Adrenal gland (tissue), 19 donors: ENCODE measurements at places on chromosomes 3 and 15.
A peak's percentile ranks its signal among the peaks of the same experiment; 100 is the strongest.

- no peaks in the 10 kb centered on the region for H3K36me3 ChIP-seq
- no peak overlapping the region for H3K4me3 ChIP-seq
- H3K27me3 ChIP-seq = no peaks in the 10 kb centered on the region
- no peak for DNase-seq
- no peak overlapping the region for H3K27ac ChIP-seq
- no peaks in the 10 kb centered on the region for H3K4me1 ChIP-seq
Observed at GRCh38 chr3:45513041-45513440, 81.5 kb upstream of the LIMD1 start.

GRCh38 chr15:48680841-48681240 is 35.3 kb upstream of the FBN1 start:
- H3K4me1 ChIP-seq = peaks cover 7% of the 10 kb centered on the region
- no peak for DNase-seq
- no peaks in the 10 kb centered on the region for H3K36me3 ChIP-seq
- H3K27ac ChIP-seq = no peak overlapping the region
- no peak overlapping the region for H3K4me3 ChIP-seq
- no peaks in the 10 kb centered on the region for H3K27me3 ChIP-seq

DNA sequence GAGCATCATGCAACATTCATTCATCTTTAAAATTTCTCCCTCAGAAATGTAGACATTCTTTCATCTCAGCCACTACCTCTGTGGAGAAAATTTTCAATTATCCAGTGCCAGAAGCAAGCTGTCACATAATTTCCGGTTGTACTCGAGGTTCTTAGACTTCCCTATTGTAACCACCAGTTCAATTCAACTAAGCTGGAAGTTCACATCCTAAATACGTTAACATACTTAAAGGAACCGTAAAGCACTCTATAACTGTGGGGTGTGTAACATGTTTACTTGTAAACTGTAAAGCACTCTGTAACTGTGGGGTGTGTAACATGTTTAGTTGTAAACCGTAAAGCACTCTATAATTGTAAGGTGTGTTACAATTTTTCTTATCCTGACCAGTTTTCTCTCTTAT is 150.3 kb downstream of the PLCL2 start:
- H3K27ac ChIP-seq = no peak overlapping the region
- H3K4me1 ChIP-seq = peaks cover 22% of the 10 kb centered on the region
- no peaks in the 10 kb centered on the region for H3K27me3 ChIP-seq
- H3K4me3 ChIP-seq = no peak overlapping the region
- DNase-seq = no peak
- no peaks in the 10 kb centered on the region for H3K36me3 ChIP-seq

GRCh38 chr15:60571008-60571420 is 92.1 kb upstream of the ICE2 start:
- H3K27ac ChIP-seq = no peak overlapping the region
- peaks cover 95% of the 10 kb centered on the region for H3K4me1 ChIP-seq
- no peak overlapping the region for H3K4me3 ChIP-seq
- no peak for DNase-seq

DNA sequence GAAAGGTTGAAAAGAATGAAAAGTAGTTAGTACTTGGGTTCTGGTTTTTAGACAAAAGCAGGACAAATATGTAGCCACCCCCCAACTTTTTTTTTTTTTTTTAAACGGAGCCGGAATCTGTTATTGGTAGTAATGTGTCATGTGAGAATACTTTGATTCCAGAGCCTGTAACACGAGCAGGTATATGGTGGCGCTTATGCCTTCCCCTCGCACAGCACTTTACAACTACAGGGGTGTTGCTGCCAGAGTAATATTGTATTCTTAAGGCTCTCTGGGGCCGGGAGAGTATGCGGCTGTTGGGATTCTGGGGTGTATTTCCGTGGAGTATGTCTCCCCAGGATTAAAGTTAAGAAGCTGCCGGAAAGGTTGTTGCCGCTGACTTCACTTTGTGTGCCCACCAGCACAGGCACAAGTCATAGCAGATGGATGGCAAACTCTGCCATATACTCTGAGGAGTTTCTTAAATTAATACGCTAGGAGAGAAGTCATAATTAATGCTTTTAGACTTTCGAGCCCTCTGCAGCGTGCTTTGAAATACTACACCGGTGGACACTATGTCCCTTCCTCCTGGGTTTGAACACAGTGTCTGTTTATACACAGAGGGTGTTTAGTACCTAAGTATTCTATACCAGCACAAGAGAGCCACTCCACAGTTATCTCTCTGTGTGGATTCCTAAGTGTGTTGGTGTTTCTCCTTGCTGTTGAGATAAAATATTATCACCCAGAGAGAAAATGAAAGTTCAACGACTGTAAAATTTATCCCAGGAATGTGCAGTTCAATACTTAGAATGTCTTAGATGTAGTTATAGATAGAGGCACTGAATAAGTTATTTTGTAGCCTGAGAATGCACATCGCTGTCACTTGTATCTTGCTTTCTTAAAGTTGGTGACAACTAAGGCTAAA is 1.4 kb downstream of the MBNL1 start:
- no peaks in the 10 kb centered on the region for H3K36me3 ChIP-seq
- peaks cover 66% of the 10 kb centered on the region for H3K4me1 ChIP-seq
- DNase-seq = no peak
- peak overlapping the region; percentile 88 for H3K4me3 ChIP-seq
- H3K27me3 ChIP-seq = no peaks in the 10 kb centered on the region
- peak overlapping the region; percentile 98 for H3K27ac ChIP-seq

DNA sequence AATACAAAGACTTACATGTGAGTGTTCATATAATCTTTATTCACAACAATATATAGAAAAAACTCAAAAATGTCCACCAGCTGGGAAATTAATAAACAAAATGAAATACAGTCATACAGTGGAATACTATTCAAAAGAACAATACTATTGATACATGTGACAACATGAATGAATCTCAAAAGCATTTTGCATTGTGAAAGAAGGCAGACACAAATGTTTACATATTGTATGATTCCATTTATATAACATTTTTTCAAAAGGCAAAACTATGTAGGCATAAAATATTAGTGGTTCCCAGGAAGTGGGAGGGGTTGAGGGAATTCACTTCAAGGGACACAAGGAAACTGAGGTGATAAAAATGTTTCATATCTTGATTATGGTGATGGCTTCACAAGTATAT is 303.2 kb downstream of the CTNNB1 start:
- no peaks in the 10 kb centered on the region for H3K27me3 ChIP-seq
- H3K36me3 ChIP-seq = no peaks in the 10 kb centered on the region
- H3K27ac ChIP-seq = no peak overlapping the region
- H3K4me3 ChIP-seq = no peak overlapping the region
- H3K4me1 ChIP-seq = no peaks in the 10 kb centered on the region
- no peak for DNase-seq

DNA sequence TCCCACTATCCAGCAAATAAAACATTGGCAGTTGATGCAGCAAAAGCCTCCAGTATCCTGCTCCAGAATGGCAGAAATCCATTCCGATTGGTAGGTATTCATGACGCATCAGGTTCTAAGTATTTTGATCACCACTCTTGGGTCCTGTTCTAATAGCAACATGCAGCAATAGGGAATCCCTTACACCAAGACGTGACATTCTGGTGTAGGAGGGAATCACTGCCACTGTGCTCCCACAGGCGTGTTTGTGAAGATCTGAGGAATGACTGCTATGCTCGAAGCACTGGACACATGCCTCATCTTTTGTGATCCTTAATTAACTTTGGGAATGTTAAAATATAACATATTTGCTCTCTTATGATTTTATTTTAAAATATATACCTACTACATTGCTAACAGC is 552.9 kb downstream of the MECOM start:
- no peak overlapping the region for H3K27ac ChIP-seq
- H3K36me3 ChIP-seq = no peaks in the 10 kb centered on the region
- no peak overlapping the region for H3K4me3 ChIP-seq
- H3K4me1 ChIP-seq = no peaks in the 10 kb centered on the region
- H3K27me3 ChIP-seq = no peaks in the 10 kb centered on the region
- no peak for DNase-seq

- no peak for DNase-seq
- no peaks in the 10 kb centered on the region for H3K27me3 ChIP-seq
Observed at GRCh38 chr3:148227534-148227933, 470.2 kb upstream of the AGTR1 start.

- no peaks in the 10 kb centered on the region for H3K4me1 ChIP-seq
- no peaks in the 10 kb centered on the region for H3K36me3 ChIP-seq
- H3K4me3 ChIP-seq = no peak overlapping the region
- no peak overlapping the region for H3K27ac ChIP-seq
Observed at GRCh38 chr15:35040339-35041255, 44.5 kb downstream of the NANOGP8 start.

GRCh38 chr3:42037318-42037945 is 53.7 kb upstream of the TRAK1 start:
- H3K4me1 ChIP-seq = peaks cover 44% of the 10 kb centered on the region
- no peak overlapping the region for H3K27ac ChIP-seq
- no peak for DNase-seq
- H3K36me3 ChIP-seq = no peaks in the 10 kb centered on the region
- H3K4me3 ChIP-seq = no peak overlapping the region
- H3K27me3 ChIP-seq = no peaks in the 10 kb centered on the region

DNA sequence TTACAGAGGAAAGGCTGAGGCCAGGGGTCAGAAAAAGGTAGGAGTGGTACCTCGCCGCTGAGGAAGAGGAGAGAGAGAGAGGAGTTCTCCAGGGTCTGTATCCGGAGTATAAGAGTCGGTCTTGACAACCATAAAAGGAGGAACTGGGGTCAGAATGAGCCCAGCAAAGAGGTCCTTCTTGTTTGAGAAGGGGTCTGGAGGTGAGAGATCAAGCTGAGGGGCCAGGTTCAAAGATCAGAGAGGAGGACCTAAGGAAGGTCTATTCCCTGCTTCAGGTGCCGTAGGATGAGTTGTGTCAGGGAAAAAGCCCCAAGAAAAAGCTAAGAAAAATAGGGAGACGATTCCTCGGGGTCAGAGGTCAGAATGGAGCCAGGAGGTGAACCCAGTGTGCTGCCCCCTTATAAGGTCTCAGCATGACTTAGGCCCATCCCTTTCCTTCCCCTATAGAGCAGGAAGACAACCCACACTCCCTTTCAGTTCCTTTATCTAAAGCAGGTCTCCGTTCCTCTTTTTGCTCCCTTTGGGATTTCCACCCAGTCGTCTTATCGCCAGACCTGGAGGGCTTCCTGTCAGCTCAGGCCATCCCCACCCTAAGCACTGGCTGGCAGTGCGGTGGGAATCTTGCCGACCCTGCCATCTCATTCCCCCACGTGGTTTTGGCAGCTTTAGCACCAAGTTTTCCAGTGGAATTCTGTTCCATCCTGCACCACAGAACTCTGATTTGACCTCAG is 651 bp downstream of the MTMR14 start:
- no peaks in the 10 kb centered on the region for H3K27me3 ChIP-seq
- H3K4me3 ChIP-seq = peak overlapping the region; percentile 36
- peak overlapping the region; percentile 38 for H3K27ac ChIP-seq
- peaks cover 15% of the 10 kb centered on the region for H3K4me1 ChIP-seq
- H3K36me3 ChIP-seq = peaks cover 38% of the 10 kb centered on the region
- DNase-seq = no peak
